Naive thymus-derived CD8-positive, alpha-beta T cell (primary cell): ENCODE measurements at places on chromosomes 7 and 10. TPM values are rescaled to one million over a fixed set of nuclear protein-coding genes. Genes with fewer than 3 reads are reported as not detected.

Gene MTPN
- total RNA-seq = 74.1 TPM

Gene FBXO24
- 3.6 TPM for total RNA-seq

Gene ANKRD1
- total RNA-seq = not detected

Gene MYL10
- not detected for total RNA-seq

- no peak for DNase-seq
- peaks cover 26% of the 10 kb centered on the region for H3K27me3 ChIP-seq
- no peaks in the 10 kb centered on the region for H3K4me1 ChIP-seq
- H3K4me3 ChIP-seq = no peak overlapping the region
- H3K27ac ChIP-seq = no peak overlapping the region
Measured at GRCh38 chr10:131641231-131641630, 259.6 kb upstream of the PPP2R2D start.

- H3K27ac ChIP-seq = no peak overlapping the region
- no peaks in the 10 kb centered on the region for H3K27me3 ChIP-seq
- no peak overlapping the region for H3K4me3 ChIP-seq
- DNase-seq = no peak
- H3K36me3 ChIP-seq = peaks cover 6% of the 10 kb centered on the region
Measured at GRCh38 chr7:76074972-76075370, 27.1 kb downstream of the MDH2 start.

- no peak overlapping the region for H3K4me3 ChIP-seq
- H3K4me1 ChIP-seq = peaks cover 3% of the 10 kb centered on the region
- DNase-seq = no peak
- H3K27ac ChIP-seq = no peak overlapping the region
- H3K27me3 ChIP-seq = no peaks in the 10 kb centered on the region
- peaks cover 9% of the 10 kb centered on the region for H3K36me3 ChIP-seq
Measured at GRCh38 chr10:124579011-124579399, 117.4 kb downstream of the LHPP start.

GRCh38 chr7:83271212-83272099 is 108.8 kb upstream of the PCLO start:
- no peak overlapping the region for H3K27ac ChIP-seq
- DNase-seq = no peak
- H3K36me3 ChIP-seq = no peaks in the 10 kb centered on the region

DNA sequence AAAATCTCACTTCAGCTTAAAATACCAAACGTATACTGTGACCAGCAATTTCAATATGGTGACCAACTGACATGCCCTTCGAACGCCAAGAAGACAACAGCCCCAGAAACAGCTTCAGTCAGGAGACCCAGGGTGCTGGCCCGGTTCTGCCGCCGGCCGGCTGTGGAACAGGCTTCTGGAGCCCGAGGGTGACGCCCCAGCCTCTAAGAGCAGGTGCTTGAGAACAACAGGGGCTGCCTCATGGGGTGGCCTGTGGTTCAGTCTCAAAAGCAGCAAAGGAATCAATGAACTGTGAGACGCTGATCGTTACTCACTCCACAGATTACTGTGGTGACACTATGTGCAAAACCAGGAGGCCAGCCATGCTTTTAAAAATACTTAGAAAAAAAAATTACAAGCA is 17.3 kb downstream of the GPER1 start:
- no peaks in the 10 kb centered on the region for H3K27me3 ChIP-seq
- H3K27ac ChIP-seq = no peak overlapping the region
- no peak for DNase-seq
- peaks cover 11% of the 10 kb centered on the region for H3K4me1 ChIP-seq

- peaks cover 22% of the 10 kb centered on the region for H3K36me3 ChIP-seq
- DNase-seq = peak; percentile 35
- peaks cover 43% of the 10 kb centered on the region for H3K27me3 ChIP-seq
- no peak overlapping the region for H3K27ac ChIP-seq
- peaks cover 21% of the 10 kb centered on the region for H3K4me1 ChIP-seq
Measured at GRCh38 chr10:93062514-93063143, 2.0 kb downstream of the CYP26C1 start.

DNA sequence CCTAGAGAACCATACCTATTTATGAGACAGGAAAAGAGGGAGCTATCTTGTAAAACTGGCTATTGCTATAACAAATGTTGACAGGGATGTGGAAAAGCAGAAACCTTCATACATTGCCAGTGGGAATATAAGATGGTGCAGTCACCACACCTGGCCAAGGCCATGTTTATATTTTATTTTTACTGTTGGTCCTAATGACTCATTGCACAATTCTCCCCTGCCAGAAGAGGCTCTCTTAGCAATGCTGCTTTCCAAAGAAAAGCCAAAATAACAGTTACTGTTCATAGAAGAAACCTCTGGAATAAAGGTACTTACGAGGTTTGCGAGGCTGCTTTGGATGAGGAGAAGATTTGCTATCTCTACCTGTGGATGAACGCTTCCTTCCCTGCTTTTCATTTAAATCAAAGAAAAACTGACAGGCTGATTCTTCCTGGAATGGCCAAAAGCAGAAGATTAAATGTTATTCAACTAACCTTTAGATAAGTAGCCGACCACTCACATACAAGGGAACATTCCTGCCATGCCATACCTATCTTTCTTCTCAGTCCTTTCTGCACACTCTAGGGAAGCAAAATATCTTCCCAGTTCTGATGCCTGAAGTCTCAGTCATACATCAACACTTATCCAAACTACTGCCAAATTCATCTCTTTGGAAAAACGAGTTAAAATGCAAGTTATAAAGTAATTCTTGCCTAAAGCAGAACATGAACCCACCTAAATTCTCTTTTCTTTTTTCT is 16.3 kb upstream of the CHUK start:
- H3K27me3 ChIP-seq = no peaks in the 10 kb centered on the region
- H3K4me1 ChIP-seq = no peaks in the 10 kb centered on the region
- no peak overlapping the region for H3K27ac ChIP-seq
- DNase-seq = no peak
- no peak overlapping the region for H3K4me3 ChIP-seq

GRCh38 chr10:61065051-61065450 is 121.1 kb upstream of the RHOBTB1 start:
- no peaks in the 10 kb centered on the region for H3K4me1 ChIP-seq
- H3K36me3 ChIP-seq = no peaks in the 10 kb centered on the region
- DNase-seq = no peak
- H3K4me3 ChIP-seq = no peak overlapping the region
- no peak overlapping the region for H3K27ac ChIP-seq

DNA sequence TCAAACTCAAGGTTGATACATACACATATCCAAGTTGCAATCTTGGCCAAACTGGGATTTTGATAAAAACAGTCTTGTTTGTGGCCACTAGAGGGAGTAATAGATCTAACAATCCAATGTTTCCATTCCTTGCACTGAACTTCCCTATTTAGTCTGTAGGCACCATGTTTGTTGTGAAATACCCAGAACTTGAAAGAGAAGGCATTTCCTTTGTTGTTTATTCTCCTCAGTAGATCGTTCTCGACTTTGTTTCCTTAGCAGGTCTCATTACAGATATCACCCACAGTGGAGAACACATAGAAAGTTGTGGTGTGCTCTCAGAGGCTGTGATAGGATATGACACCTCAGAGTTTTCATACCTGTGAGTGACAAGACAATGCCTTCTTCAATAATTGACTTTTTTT is 70.3 kb upstream of the MXI1 start:
- H3K27ac ChIP-seq = no peak overlapping the region
- H3K27me3 ChIP-seq = no peaks in the 10 kb centered on the region
- H3K36me3 ChIP-seq = peaks cover 5% of the 10 kb centered on the region

- no peaks in the 10 kb centered on the region for H3K36me3 ChIP-seq
- H3K4me3 ChIP-seq = no peak overlapping the region
- no peak for DNase-seq
- H3K27ac ChIP-seq = no peak overlapping the region
- H3K4me1 ChIP-seq = peaks cover 6% of the 10 kb centered on the region
Measured at GRCh38 chr10:1301143-1301542, 245.0 kb downstream of the WDR37 start.

GRCh38 chr7:50555594-50556140 is 9.5 kb downstream of the DDC start:
- no peak for DNase-seq
- no peak overlapping the region for H3K27ac ChIP-seq
- no peaks in the 10 kb centered on the region for H3K36me3 ChIP-seq
- no peaks in the 10 kb centered on the region for H3K4me1 ChIP-seq
- H3K27me3 ChIP-seq = peaks cover 21% of the 10 kb centered on the region
- H3K4me3 ChIP-seq = no peak overlapping the region

- DNase-seq = no peak
- no peaks in the 10 kb centered on the region for H3K4me1 ChIP-seq
- no peaks in the 10 kb centered on the region for H3K36me3 ChIP-seq
- H3K27ac ChIP-seq = no peak overlapping the region
- no peak overlapping the region for H3K4me3 ChIP-seq
Measured at GRCh38 chr10:121244818-121245217, 353.4 kb downstream of the FGFR2 start.
